ENCODE measurements at places on chromosomes 16 and 17.

DNA sequence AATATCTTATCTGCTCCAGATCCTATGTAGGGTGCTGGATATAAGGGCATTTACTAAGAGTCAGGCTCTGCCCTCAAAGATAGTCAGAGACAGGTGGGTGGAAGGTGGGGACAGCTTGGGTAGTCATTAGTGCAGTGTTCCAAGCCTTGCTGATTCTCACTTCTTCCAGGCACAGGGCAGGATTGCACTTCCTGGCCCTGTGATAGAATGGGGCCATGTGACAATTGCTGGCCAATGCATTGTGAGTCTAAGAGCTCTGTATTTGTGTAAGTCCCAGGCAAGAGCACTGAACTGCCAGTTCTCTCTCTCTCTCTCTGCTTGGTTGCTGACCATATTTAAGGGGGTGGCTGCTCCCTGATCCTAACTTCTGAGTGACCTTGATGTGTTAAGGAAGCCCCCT, 112.1 kb downstream of the C16orf78 start:
- no peak for DNase-seq

- DNase-seq: no peak
Observed at GRCh38 chr16:4805231-4805630, 2.8 kb upstream of the ROGDI start.

DNA sequence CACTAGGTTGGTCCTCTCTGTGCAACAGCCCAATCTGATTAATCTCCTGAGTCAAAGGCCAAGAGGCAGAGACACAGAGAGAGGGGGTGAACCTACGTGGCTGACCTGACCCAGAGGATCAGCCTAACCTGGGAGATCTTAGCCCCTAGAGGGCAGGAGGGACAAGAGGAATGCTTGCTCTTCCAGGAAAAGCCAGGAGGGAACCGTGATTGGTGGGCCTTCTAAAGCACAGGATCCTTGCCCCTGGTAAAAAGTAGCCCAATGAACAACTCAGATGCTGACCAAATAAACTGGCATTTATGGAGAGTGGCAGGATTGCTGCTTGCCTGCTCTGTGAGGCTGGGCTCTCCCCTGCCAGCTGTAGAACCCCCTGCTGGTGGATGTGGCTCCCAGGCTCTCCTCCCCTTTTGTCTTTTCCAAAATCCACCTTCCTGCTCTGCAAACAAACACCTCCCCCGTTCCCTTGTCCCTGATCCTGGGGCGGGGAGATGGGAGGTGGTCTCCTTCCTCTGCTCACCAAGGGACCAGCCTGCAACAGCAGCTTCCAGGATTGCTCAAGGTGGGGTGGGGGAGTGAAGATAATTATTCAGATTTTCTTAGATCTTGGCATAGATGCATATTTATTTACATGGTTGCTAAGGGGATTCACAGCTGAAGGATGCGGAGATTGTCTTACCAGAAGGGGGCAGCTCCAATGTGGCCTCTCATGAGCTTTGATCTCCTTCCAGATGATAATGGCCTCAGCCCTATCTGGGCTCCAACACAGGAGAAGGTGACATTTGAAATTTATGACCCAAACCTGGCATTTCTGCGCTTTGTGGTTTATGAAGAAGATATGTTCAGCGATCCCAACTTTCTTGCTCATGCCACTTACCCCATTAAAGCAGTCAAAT, 71.9 kb downstream of the SDR42E1 start:
- no peak for DNase-seq

DNA sequence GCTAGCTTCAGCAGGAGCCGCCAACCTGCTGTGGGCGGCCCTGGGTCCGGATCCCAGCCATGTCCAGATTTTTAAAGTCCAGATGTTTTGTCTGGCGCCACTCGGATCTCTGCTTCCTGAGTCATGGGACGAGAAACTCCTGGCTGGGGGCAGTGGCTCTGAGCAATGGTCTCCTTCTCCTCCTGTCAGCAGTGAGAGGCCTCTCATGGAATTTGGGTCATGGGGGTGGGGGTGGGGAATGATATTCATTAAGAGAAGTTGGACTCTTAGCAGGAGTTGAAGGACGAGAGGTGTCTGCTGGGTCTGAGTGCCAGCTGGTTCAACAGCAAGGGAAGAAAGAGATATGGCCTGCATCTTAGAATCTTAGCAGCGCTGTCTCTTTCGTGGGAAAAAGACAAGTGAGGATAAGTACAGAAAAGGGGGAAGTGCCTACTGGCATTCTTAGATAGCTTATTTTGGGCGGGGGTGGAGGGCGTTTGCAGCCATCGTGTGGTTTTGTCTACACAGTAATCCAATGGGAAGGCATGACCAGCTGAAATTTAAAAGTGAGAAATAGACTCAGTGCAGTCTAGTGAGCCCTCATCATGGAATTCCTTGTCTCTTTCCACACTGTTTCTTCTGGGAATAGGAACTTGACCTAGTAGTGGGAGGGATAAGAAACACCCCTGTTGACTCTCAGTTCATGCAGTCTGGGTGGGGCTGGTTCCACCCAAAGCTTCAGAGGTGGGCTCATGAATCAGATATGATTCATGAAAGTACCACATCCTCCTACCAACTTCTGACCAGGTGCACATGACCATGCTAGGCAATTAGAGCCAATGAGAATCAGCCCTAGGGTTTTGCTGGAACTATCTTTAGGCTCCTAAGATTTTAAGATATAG, 80.5 kb downstream of the MYH13 start:
- no peak for DNase-seq

- no peak for DNase-seq
Observed at GRCh38 chr16:14050291-14051027, 20.7 kb upstream of the MRTFB start.

DNA sequence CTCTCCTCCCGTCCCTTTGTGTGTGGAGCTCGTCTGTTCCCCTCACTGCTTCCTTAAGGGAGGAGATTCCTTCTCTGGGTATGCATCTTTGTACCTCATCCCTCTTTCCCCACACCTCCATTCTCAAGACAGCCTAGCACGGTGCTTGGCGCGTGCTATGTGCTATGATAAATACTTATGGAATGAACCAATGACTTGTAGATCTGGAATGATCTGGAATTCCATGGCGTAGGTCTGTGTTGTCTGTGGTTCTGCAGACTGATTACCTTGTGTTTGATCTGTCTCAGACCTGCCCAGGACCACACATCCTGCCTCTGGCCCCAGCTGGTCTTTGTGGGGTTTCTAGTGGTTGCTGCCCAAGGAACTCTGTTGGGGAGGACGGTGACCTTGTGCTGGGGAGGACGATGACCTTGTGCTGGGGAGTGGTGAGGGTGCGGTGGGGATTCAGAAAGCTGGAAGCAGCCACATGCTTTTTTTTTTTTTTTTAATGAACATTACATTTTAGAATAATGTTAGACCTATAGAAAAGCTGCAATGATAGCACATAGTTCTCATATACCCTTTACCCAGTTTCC, 33.5 kb upstream of the ETV4 start:
- DNase-seq: no peak

DNA sequence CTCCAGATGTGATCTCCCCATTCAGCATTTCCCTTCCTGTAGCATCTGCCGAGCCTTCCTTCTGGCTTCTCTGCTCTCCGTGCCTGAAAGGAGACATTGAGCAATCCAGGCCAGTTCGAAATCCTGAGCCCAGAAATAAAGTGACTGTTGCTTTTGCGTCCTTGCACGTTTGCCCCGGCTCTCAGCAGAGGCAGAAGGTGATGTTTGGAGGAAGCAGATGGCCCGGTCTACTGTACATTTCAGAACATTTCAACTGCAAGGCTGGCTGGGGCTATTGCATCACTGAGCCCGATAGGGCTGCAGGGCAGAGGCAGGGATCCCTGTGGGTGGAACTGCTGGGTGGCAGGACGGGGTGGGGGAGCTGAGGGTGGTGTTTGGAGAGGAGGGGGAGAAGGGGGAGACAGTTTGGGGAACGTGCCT, 29.4 kb downstream of the IRF8 start:
- no peak for DNase-seq

DNA sequence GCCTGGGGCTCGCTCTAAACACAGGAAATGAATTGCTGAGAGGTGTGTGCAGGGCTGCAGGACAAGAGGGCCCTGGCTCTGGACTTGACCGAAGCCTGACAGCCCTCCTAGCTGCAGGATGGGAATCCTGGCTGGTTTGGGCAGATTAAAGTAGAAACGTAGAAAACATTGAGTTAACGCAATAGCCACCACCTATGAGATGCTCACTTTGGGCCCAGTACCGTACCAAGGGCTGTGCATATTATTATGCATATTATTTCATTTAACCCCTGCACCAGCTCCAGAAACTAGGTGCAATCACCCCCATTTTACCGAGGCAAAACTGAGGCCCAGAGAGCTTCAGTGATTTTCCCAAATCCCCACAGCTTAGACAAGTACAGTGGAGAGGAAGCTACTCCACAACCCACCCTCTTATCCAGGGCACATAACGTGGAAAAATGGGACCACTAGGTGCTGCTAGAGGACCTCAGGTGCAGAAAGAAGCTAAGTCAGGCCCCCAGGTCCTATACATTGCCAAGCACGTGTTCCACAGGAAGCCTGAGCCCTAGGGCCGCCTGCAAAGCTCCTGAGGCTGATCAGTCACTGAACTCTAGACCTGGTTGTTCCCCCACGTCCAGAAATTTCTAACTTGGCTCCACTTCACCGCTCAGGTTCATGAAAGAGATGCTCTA, 79.2 kb downstream of the MYH11 start:
- no peak for DNase-seq

DNA sequence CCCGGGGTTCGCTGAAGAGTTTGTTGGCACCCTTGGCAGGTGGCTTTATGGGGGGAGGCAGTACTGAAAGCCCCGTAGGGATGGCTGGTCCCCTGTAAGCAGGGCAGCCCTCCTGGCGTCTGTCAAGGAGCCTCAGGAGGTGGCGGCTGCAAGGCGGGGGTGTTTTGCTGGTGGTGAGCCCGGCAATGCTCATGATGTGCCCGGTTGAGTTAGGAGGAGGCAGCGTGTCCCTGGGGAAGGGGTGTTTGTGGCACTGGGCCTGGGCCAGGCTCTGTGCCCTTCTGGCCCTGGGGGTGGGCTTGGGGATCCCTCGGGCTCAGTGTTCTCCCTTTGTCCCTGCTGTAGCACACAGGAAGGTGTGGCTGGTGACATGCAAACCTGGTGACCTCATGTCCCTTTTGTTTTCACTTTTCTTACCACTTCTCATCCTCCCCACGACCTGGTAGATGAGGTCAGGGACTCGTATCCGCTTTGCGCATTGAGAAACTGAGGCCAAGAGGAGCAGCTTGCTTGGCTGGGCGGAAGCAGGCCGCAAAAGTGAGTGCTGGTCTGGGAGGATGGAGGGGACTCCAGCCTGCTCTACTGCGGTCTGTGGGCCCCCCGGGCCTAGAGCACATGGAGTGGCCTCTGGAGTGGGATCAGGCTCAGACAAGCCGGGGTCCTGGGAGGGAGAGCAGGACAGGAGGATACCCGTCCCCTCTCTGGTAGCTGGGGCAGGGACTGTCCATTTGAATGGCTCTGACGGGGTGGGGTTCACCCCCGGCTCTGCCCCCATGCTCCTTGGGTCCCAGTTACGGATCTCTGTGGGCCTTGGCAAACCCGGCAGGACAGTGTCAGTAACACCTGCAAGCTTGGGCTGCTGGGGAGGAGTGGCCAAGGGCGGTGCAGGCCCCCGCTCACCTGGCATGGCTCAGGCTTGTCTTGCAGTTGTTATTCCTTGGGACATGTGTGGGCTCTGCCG, 2.2 kb downstream of the SNN start:
- DNase-seq: no peak

- no peak for DNase-seq
Observed at GRCh38 chr17:76543826-76544545, 4.1 kb downstream of the PRCD start.

- peak; percentile 66 for DNase-seq
Observed at GRCh38 chr16:3880623-3881498, at the start of gene CREBBP. CREBBP (minus strand) TSS chr16:3880713; CDS start chr16:3879916, 797 bp downstream.

DNA sequence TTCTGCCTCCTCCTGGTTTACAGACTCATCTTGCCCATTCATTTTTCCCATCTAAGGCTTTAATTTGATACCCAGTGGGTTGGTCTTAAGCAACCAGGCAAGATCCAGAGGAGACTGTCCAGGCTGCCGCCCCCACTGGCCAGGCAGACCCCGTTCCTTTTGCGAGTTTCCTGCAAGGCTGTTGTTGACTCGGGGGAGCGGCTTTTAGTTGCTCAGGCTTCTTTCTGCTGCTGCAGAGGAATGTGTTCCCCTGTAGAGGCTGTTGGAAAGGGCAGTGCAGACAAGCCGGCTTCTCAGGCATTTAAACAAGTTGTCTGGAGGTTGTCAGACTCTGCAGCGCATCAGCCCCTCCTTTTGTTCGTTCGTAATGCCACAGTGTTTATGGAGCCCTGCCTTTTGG, 231.2 kb downstream of the PRKCA start:
- DNase-seq: no peak

DNA sequence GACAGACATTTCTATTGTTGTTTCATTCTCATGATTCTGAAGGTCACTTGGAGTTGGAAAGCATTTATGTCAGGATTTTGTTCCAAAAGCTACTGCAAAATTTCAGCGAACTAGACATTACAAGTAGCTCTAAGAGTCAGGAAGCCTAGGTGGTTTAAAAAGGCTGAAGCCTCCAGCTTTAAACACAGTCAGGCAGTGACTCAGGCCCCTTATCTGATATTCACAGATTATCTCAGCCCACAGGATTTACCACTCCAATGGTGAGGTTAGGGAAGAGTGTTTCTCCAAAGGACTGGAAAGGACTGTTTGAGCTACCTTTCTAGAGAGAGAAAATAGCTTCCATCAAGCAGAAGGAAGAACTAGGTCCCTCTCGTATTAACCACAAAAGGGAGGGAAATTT, 624.4 kb upstream of the C16orf82 start:
- no peak for DNase-seq

GRCh38 chr17:40415390-40415789, 2.3 kb downstream of the TOP2A start:
- DNase-seq: no peak

- no peak for DNase-seq
Observed at GRCh38 chr16:55302635-55303034, 21.4 kb upstream of the IRX6 start.

- DNase-seq: no peak
Observed at GRCh38 chr17:78506454-78507309, 70.5 kb downstream of the DNAH17 start.

DNA sequence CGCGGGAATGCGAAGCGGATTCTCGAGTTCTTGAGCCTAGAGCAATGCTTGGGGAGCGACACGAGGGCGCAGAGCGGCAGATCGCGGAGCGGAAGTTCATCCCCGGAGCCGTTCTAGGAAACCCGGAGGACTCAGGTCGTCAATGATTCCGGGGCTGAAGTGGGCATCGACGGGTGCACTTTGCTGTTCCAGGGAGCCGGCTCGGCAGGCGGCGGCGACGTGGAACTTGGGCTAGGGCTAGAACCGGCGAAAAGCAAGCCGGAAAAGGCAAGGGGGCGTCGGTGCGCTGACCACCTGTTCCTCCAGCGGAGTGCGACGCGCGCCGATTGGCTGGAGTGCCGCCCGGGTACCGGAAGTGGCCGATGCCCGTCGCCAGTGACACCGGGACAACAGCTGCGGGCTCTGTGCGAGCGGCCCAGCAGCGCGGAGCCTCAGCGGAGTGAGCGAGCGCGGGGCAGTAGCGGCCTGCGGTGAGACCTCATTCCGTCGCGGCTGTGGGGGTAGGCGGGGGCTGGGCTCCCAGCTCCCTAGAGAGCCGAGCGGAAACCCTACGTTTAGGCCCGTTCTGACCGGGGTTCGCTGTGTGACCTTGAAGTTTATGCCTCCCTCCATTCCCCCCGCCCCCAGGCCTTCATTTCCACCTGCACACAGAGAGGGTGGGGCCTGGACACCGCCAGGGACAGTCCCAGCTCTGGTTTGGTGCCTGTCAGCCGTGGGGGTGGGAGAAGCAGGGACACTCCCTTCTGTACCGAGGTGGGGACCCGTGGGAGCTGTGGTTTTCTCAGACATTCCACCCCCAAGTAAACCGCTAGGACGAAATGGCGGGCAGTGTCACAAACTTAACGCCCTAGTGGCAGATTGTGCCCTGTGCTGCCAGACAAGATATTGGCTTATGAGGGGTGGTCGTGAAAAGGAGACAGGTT, at the start of gene ZFP3:
Gene ZFP3 (plus strand): TSS at position 362 of the 923 bp plus-strand sequence. CDS start 13,038 bp downstream, outside the sequence.
- DNase-seq: peak; percentile 30

- DNase-seq: no peak
Observed at GRCh38 chr16:55389426-55390073, 65.5 kb downstream of the IRX6 start.

Measured in activated naive CD8-positive, alpha-beta T cell treated with anti-CD3 and anti-CD28 coated beads, Interleukin-2, amount 50 U/mL, for 16 hours (primary cell).